ENCODE measurements at places on chromosomes 2 and 18.

GRCh38 chr2:209381091-209381490 is 42.8 kb upstream of the MAP2 start:
- DNase-seq, result no peak

- peak; percentile 76 for DNase-seq
These were observed 450.8 kb downstream of the DLGAP1 start for GRCh38 chr18:4004183-4004829.

- no peak for DNase-seq
These were observed 29.9 kb upstream of the OTOS start for GRCh38 chr2:240170354-240170735.

- no peak for DNase-seq
These were observed 45.8 kb downstream of the TSHZ1 start for GRCh38 chr18:75256376-75256775.

DNA sequence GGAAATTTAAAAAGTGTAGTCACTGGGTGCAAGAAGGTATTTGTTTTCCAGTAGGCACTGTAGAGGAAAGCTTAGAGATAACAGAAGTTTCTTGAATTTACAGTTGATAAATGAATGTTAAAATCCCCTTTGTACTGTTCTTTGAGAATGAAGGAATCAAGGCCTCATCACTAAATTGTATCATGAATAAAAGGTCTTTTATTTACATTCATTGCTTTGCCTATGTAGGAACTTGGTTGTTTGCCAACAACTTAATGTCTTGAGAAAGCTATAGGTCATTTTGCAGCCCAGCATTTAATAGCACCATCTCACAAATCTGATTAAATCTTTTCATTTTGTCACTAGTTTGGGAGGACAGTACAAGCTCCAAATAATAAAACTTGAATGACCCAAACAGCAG is 213.9 kb upstream of the ITGA4 start:
- no peak for DNase-seq

- DNase-seq, result no peak
These were observed 27.5 kb downstream of the MYO7B start for GRCh38 chr2:127562936-127563335.

GRCh38 chr2:65055422-65056214 is 598 bp upstream of the CEP68 start:
- DNase-seq, result no peak

- no peak for DNase-seq
These were observed 152.3 kb downstream of the MYO5B start for GRCh38 chr18:50042611-50043010.

GRCh38 chr2:227642656-227643055 is 23.9 kb upstream of the SCYGR5 start:
- DNase-seq, result no peak

Data from fibroblast of skin of right quadriceps (primary cell).